BJ (cell line): ENCODE measurements at places on chromosomes 3 and 15. TPM values are rescaled to one million over a fixed set of nuclear protein-coding genes. Genes with fewer than 3 reads are reported as not detected.

Gene KCTD6
- polyA plus RNA-seq = 5.1 and 9.4 TPM in 2 replicates

DNA sequence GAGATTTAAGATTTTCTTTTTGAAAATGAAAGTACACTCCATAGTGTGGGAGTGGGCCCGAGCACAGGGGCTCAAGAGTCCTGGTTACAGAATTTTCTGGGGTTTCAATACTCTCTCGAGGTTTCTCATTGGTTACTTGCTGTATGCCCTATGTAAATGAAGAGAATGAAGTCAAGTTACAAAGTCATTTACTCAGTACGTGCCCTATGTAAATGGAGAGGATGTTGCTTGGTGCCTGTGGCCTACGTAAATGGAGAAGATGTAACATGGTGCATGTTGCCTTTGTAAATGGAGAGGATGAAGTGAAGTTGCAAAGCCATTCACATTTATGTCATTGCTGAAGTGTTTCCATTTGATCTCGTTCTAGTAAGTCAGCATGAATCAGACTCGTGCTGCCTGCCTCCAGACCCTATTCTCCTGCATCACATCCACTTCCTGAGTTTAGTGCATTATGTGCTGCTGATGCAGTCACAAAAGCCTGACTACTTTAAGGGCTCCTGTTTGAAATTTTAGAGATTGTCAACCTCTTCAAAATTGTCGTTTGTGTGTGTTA is 302.0 kb downstream of the ZBBX start:
- DNase-seq = no peak

GRCh38 chr15:56892659-56893363 is 25.6 kb upstream of the TCF12 start:
- no peak for DNase-seq

- no peak for DNase-seq
Observed at GRCh38 chr3:132536442-132537153, 60.5 kb upstream of the ACKR4 start.

- no peak for DNase-seq
Observed at GRCh38 chr3:94121161-94121560, 58.3 kb downstream of the NSUN3 start.

DNA sequence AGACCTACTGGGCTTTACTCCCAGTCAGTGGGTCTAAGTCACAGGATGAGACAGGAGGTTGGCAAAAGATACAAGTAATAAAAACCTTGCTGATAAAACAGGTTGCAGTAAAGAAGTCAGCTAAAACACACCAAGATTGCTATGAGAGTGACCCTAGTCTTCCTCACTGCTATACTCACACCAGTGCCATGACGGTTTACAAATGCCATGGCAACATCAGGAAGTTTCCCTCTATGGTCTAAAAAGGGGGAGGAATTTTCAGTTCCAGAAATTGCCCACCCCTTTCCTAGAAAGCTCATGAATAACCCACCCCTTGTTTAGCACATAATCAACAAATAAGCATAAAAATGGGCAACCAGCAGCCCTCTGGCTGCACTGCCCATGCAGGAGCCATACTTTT is 966.7 kb upstream of the ROBO1 start:
- DNase-seq = no peak
